ENCODE measurements at places on chromosomes 1 and 21.

- no peak for DNase-seq
Measured at GRCh38 chr21:42120101-42120902, 49.2 kb downstream of the UMODL1 start.

GRCh38 chr21:30515681-30516080 is 13.7 kb upstream of the KRTAP19-5 start:
- DNase-seq: no peak

- DNase-seq: no peak
Measured at GRCh38 chr1:170146720-170147263, 1.0 kb downstream of the NTMT2 start.

DNA sequence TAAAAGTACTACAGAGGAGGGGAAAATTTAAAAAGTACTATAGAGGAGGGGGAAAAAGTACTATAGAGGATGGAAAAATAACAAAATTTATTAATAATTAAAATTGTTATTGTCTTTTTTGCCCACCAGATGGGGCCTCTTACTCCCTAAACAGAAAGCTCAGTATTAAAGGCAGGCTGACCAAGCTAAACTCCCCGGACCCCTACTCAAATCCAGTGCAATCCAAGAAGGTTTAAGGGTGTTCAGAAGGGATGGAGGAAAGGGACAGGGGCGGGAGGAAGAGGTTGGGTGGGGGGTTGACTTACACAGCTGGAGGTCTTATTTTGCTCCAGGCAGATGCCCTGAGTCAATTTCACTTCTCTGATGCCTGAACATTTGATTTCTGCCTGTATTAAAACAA is 13.7 kb downstream of the CD34 start:
- no peak for DNase-seq

GRCh38 chr1:15090373-15090772 is 63.2 kb upstream of the TMEM51 start:
- no peak for DNase-seq

DNA sequence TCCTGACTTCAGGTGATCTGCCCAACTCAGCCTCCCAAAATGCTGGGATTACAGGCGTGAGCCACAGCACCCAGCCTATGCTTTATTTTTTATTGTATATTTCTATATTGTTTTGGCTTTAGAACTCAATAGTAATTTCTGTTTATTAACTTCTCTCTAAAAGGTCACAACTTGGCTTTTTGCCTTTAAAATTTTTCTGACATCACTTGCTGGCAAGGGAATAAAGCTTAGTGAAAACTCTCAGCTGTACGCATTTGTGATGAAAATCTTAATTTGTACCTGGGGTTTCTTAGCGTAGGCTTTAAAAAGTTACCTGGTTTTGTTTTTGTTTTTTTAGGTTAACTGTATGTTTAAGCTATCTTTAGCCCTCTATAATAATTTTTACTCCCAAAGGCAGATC is 36.2 kb downstream of the B3GALNT2 start:
- DNase-seq: no peak

GRCh38 chr1:228740543-228741317 is 5.5 kb downstream of the RHOU start:
- DNase-seq: no peak

- DNase-seq: no peak
Measured at GRCh38 chr1:26190373-26190987, at the start of gene CATSPER4. Gene CATSPER4, plus strand, starts transcription at chr1:26190602. Its CDS starts 26 bp downstream, at chr1:26190628.

DNA sequence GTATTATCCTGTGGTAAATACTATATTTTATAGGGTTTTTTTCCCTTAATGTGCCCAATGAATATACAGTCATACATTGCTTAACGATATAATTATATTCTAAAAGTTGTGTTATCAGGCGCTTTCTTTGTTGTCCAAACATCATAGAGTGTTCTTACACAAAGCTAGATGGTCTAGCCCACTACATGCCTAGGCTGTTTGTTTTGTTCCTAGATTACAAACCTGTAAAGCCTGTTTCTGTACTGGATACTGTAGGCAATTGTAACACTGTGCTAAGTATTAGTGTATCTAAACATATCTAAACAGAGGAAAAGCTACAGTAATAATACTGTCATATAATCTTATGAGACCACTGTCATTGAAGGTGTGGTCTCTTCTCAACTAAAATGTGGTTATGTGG is 242.6 kb upstream of the C1orf105 start:
- DNase-seq: no peak

DNA sequence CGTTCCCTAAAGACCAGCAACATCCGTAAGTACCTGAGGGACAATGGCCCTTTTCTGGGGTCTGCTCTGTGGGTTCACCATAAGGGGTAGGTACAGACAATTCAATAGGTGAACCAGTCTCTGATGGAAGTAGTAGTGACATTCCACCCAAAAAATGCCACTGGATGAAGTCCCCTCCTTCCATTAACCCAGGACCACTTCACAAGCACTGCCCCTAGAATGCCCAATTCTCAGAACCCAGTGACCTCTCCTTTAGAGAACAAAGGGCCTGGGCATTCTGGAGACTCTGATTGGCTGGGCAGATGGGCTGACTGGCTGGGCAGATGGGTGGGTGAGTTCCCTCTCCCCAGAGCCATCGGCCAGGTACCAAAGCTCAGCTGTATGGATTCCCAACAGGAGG is at the start of gene TEX38:
TSS of gene TEX38 (plus strand) at position 301 of the 400 bp plus-strand sequence. CDS start at position 382, 81 bp downstream.
- DNase-seq: no peak

DNA sequence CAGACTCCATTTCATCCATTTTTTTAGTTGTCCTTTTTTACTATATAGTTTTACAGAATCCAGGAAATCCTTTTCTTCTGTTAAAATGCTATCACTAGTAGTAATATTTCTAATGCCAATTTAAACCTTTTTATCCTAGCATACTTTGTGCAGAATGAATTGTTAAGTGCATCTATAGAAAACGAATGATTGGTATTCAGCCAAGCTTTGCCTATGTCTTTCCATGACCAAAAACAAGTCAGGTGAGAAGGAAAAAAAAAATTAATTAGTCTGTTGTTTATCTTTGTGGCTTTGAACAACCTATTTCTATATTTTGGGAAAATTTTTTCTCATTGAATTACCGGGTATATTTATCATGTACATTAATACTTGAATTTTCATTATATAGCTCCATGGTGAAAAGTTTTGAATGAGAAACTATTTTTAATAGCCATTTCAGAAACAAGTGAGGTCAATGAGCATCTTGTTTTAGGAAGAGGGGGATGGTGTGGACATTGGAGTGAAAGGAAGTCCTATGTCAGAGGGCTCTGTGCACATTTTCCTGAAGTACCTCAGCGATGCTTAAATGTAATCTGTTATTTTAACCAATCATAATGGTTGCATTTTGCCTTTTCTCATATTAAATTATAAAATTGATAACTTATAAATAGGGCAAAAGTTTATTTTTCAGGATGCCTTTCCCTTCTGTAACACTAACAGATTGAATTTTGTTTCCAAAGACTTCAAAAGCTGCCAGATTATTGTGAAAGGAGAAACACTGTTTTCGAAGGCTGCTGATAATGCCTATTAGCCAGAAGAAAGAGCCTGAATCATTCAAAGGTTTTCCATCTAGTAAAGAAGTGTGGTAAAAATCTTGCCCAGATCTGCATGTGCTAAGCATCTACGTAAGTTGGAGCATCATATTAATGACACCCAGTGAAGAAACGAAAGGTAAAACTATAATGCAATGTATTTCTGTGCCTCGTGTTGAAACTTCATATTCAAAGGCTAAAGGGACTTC is 73.8 kb upstream of the S1PR1 start:
- no peak for DNase-seq

DNA sequence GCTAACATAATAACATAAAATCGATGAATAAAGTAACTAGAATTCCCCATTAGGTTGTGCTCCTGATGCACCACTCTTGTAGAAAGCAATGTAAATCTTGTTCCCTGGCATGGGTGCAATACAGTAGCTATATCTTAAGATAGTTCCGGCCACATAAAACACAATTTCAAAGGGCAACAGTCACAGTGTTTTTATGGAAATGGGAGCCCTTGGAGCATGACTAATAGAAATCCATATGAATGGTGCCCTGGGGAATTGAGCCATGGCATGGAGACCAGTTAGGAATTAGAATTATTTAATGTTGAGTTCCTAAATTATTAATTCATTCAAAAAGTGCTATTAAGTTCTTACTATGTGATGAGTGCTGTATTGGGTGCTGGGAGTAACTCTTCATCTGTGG is 118.7 kb downstream of the KCNK2 start:
- no peak for DNase-seq

DNA sequence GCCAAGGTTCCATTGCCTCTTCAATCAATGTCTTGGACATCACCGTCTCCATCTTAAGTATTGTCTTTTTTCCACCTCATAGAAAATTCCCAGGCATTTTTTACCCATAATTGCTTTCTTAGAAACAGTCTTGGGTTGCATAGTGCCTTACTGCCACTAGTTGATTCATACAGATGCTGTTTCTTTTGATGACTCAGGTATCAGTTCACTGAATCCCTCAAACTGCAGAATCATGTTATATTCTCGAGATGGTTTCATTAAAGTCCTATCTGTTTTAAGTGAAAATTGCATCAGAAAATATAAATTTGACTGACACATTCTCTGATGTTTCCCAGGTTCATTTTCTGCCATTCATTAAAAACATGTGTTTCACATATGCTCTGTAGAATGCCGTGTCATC is 1489.1 kb downstream of the BRINP3 start:
- no peak for DNase-seq

- peak; percentile 75 for DNase-seq
Measured at GRCh38 chr1:7704214-7705047, 66.7 kb upstream of the VAMP3 start.

- no peak for DNase-seq
Measured at GRCh38 chr1:41109310-41110197, 88.0 kb upstream of the SLFNL1 start.

DNA sequence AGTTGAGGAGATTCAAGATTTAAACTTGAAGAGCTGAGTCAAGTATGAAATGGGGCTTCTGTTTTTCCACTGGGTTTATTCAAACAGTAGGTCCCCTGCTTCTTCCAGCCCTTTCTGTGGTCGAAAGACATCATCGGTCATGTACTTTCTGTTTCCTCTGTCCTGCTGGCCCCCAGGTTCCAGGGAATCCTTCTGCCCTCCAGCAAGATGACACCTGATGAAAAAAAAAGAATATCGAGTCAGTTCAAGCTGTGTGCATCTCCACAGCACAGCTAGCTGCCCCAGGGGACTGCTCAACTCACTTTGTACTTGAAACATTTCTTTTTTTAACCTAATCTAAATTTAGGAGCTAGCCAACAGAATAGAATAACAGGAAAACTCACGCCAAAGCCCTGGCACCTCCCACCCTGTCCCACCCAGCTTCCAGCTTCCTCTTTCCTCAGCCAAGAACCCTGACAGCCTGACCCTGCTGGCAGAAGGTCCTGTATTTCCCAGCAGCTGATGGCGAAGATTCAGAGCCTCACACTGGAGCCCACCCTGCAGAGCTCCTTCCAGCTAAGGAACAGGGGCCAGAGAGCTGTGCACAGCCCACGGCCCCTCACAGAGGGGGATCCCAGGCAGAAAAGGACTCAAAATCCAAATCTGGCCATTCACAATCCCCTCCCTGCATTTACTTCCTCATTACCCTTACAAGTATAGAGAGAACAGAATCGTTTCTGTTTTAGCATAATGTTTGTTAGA is 176.5 kb downstream of the PSMG1 start:
- DNase-seq: no peak

- DNase-seq: no peak
Measured at GRCh38 chr1:215635827-215636226, 68.7 kb downstream of the KCTD3 start.

All from stimulated activated CD8-positive, alpha-beta memory T cell treated with anti-CD3 and anti-CD28 coated beads, Interleukin-4, amount 100 ng/mL, for 4 hours (primary cell).